Smooth muscle cell of the brain vasculature (primary cell): ENCODE measurements at places on chromosomes 2 and 18.

- no peak for DNase-seq
Observed at GRCh38 chr2:126543081-126543480, 112.9 kb upstream of the GYPC start.

GRCh38 chr18:54585743-54586142, 5.3 kb upstream of the DYNAP start:
- no peak for DNase-seq

DNA sequence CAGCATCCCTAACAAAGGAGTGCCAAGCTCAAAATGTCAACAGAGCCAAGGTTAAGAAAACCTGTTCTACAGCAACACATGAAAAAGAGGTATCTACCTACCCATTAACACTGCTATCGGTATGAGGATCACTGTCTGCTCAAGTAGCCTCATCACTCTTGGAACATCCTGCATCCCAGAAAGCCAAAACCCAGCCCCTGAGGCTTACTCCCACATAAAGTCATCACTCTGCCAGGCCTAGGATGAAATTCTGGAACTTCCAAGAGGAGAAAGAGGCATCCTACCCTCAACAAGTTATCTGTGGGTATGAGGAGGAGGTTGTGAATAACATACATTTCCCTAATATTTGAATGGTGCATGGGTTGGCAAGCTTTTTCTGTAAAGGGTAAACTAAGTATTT, 25.5 kb downstream of the CDH2 start:
- DNase-seq: no peak

- DNase-seq: no peak
Observed at GRCh38 chr2:16094811-16095210, 154.5 kb downstream of the MYCN start.

DNA sequence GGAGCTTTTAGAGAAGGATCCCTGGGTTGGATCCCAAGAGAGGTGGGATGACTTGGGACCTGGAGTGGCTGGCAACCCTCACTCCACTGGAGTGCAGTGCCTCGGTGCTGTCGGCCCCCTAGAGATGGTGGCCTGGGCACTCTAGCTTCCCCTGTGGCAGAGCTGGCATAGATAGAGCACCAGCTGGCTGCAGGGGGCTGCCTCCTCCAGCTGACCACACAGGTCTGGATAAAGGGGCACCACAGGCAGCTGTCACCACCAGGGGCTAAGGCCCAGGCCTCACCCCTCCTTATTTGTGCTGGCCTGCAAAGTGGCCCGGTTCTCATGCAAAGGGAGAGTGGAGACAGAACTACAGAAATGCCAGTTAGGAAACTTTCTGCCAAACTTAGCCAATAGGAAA, 74.3 kb downstream of the ZBTB7C start:
- DNase-seq: no peak

GRCh38 chr2:60517446-60517845, 36.0 kb downstream of the BCL11A start:
- no peak for DNase-seq

GRCh38 chr2:207038299-207038698, 99.0 kb downstream of the CPO start:
- no peak for DNase-seq

DNA sequence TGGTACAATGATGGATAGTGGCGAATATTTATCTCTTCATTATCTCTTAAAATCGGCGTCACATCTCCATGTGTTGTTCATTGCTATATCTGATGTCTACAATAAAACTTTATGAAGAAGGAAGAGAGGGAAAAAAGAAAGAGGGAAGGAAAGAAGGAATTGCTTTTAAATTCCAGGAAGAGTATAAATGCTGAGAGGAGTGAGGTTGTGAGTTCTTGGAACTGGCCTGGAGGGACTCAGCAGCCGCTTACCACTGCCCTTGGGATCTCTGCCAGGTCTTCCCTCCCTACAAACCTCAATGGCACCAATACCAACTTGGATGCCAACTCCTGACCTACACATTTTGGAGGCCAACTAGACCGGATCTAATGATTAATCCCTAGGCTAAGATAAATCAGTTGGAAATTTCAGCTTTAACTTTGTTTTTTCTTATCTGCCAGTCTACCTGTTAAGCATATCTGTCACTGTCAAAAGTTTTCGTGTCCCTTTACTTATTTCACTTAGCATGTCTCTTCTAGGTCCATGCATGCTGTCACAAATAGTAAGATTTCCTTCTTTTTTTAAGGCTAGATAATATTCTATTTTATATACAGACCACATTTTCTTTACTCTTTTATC, 9.8 kb downstream of the SCN9A start:
- no peak for DNase-seq
